Ascending aorta (tissue), 2 donors: ENCODE measurements at places on chromosomes 5 and 9. TPM values are rescaled to one million over a fixed set of nuclear protein-coding genes. Genes with fewer than 3 reads are reported as not detected.

DNA sequence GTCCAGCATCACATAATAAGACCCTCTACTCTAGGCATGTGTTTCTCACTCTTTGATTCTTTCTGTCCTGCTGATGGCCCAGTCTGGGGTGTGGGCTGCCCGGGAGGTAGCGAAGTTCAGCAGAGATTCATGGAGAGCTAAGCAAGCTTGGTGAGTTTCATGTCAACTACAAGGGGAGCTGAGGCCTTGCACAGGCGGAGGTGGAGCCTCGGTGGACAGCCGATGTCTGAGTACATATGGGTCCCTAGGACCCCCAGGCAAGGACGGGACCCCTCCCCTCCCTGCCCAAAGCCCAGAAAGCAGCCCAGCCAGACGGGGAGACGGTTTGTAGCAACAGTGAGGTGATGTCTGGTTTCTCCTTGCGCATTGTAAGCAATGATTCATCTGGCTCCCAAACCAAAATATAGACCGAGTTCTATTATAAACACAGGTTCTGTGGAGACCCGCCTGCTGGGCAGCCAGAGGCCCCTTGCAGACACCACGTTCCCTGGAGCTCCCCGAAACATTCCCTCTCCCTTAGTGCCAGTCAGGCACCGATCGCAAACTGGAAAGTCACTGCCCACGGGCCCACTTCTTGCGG is 45.5 kb downstream of the COL27A1 start:
- H3K4me1 ChIP-seq, result peaks cover 17% of the 10 kb centered on the region

DNA sequence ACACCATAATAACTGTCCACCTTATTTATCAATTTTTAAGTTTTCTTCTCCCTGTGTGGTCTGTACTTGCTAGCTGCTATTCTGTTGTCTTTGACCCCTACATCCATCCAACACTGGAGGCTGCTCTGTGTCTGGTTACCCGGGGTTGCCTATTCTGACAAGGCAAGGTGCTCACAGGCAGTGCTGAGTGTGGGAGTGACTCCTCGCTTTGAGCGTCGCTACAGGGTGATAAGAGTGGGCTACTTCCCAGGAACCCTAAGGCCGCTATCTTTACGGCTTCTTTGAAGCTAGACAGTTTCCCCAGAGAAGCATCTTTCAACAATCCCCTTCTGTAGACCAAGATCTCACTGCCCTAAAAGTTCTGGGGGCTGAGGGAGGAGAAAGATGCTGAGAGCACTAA is 35.3 kb downstream of the NSUN2 start:
- peaks cover 22% of the 10 kb centered on the region for H3K36me3 ChIP-seq
- DNase-seq, result no peak
- no peak overlapping the region for H3K4me3 ChIP-seq
- peak overlapping the region; percentile 69 for H3K27ac ChIP-seq
- no peaks in the 10 kb centered on the region for H3K27me3 ChIP-seq

- peaks cover 17% of the 10 kb centered on the region for H3K4me1 ChIP-seq
- DNase-seq, result no peak
- peak overlapping the region; percentile 87 for H3K27ac ChIP-seq
These were observed 24.2 kb downstream of the C9orf50 start for GRCh38 chr9:129596541-129597331.

GRCh38 chr5:141465351-141465750 is 10.4 kb upstream of the PCDHGC3 start:
- H3K4me1 ChIP-seq, result no peaks in the 10 kb centered on the region
- no peaks in the 10 kb centered on the region for H3K36me3 ChIP-seq
- H3K27me3 ChIP-seq, result no peaks in the 10 kb centered on the region

DNA sequence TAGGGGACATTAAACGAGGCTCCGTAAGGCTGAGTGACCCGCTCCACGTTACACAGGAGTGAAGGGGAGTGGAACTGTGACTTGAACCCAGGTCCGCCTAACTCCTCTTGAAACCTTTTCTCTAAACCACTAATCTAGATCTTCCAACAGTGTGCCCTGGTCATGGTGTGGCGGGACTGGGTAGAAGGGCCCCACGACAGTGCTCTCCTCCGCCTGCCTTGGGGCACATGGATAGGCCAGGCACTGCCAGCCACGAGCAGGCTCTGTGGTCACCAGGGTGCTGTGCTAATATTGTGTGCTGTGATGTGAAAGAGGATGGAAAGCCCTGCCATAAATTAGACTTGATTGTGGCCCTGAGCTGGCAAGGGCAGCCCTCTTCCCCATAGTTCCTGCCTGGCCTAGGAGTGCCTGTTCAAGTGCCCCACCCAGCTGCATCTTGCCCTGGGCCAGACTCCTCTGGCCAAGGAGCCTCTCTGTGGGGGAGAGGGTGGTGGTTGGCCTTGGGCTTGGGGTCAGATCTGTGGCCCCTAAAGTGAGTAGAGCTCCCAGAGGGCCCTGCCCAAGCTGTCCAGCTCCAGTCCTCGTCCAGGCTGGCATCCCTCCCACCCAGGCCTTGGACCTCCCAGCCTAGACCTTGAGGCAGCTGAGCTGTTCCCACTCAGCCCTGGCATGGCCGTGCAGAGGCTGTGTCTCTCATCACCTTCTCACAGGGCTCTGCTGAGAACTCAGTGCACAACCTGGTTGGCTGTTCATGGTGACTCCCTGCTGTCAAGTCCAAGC is 67.8 kb upstream of the TBC1D2 start:
- no peaks in the 10 kb centered on the region for H3K4me1 ChIP-seq
- peak; percentile 53 for DNase-seq
- H3K27ac ChIP-seq, result no peak overlapping the region
- H3K36me3 ChIP-seq, result no peaks in the 10 kb centered on the region
- no peaks in the 10 kb centered on the region for H3K27me3 ChIP-seq

- no peak for DNase-seq
- no peak overlapping the region for H3K4me3 ChIP-seq
- no peak overlapping the region for H3K27ac ChIP-seq
- no peaks in the 10 kb centered on the region for H3K27me3 ChIP-seq
These were observed 9.3 kb upstream of the WWC1 start for GRCh38 chr5:168282120-168282519.

DNA sequence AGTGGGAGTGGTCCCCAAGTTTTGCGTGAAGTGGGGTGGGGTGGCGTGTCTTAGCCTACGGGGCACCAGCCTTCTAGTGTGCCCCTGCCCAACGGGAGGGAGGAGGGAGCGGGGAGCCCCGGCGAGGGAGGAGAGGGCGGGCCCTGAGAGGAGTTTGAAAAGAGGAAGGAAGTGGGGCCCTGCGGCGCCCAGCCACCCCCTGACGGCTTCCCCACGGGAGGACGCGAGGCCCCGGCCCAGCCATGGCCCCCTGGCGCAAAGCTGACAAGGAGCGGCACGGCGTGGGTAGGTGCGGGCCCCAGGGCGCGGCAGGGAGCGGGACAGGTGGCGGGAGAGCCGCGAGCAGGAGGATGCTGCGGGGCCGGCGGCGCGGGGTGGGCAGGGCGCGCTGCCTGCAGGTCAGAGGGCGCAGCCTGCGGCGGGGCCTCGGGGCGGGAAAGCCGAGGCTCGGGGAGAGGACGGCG is at the start of gene DOCK2:
Gene DOCK2 (plus strand): TSS at position 191 of the 464 bp plus-strand sequence. CDS start 52 bp downstream, at position 243.
- H3K4me1 ChIP-seq, result no peaks in the 10 kb centered on the region
- peak within 1 kb of the TSS; percentile 46 for H3K4me3 ChIP-seq
- DNase-seq, result peak; percentile 72
- H3K27ac ChIP-seq, result peak within 1 kb of the TSS; percentile 55

DNA sequence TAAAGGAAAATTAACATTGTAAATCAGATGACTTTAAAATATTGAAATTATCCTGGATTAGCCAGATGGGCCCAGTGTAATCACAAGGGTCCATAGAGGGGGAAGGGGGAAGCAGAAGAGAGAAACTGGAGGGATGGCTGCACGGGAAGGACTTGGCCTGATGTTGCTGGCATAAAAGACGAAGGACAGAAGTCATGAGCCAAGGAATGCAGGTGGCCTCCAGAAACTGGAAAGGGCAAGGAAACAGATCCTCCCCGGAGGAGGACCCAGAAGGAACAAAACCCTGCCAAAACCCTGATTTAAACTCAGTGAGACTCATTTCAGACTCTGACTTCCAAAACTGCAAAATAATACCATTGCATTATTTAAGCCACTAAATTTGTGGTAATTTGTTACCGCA is 100.2 kb downstream of the ADAMTS2 start:
- no peaks in the 10 kb centered on the region for H3K27me3 ChIP-seq
- no peak overlapping the region for H3K4me3 ChIP-seq
- no peak overlapping the region for H3K27ac ChIP-seq
- no peak for DNase-seq

DNA sequence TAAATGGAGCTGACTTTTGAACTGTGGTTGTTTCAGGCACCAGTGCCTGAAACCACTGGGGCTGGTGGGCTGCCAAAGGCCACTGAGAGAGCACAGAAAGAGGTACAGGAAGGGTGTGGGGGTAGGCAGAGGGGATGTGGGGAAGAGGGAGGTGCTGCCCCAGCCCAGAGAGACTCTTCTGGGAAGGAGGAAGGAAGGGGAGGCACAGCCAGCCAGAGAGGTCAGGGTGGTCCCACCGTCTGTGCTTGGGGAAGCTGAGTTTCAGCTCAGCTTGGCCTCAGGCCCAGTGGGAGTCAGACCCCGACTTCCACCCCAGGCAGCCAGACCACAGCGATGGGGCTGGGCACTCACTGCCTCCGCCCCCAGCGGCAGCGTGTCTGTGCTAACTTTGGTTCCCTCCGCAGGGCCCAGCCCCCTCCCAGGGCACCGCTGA is 8.6 kb upstream of the PHYKPL start:
- H3K4me3 ChIP-seq, result no peak overlapping the region
- no peaks in the 10 kb centered on the region for H3K36me3 ChIP-seq
- peak overlapping the region; percentile 40 for H3K27ac ChIP-seq
- no peaks in the 10 kb centered on the region for H3K4me1 ChIP-seq
- DNase-seq, result no peak

GRCh38 chr9:124146031-124146561 is 111.7 kb upstream of the NEK6 start:
- no peaks in the 10 kb centered on the region for H3K4me1 ChIP-seq
- no peaks in the 10 kb centered on the region for H3K36me3 ChIP-seq
- DNase-seq, result no peak
- H3K27me3 ChIP-seq, result no peaks in the 10 kb centered on the region

DNA sequence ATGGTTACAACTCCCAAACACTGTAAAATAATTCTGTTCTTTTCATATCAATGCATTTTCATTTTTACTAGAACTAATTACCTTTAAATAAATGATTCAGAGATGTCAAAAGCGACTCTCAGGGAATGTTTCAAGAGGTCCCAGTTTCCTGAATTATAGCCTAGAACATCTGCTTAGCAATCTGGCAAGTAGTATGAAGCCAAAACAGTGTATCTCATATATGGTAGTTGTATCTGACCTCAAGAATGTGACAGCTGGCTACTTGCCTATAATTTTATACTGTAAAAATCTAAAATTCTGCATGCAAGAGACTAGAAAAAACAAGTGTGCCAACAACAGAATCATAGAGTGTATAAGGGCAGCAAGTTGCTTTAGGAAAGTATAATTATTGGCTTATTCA is 187.7 kb upstream of the POU5F2 start:
- no peaks in the 10 kb centered on the region for H3K36me3 ChIP-seq
- H3K4me1 ChIP-seq, result no peaks in the 10 kb centered on the region
- DNase-seq, result no peak
- H3K27me3 ChIP-seq, result no peaks in the 10 kb centered on the region
- H3K27ac ChIP-seq, result no peak overlapping the region
- H3K4me3 ChIP-seq, result no peak overlapping the region

DNA sequence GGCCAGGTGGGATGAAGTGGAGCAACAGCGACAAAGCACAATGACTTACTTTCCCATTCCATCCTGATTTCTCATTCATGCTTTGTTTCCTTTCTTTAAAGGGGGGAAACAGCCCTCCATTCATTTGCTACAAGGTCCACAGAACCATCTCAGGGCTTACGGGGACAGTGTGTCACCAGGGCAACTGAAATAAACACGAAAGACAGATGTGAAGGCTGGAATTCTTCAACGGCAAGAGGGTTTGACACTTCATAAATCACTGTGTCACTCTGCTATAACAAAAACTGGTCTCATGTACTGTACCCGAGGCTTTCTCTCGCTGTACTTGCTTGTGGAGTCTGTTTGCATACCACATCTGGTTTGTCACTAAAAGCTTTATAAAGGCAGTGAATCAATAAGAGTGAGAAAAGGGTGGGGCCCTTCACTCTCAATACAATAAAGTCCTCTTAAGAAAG is 150.8 kb downstream of the EFNA5 start:
- H3K27ac ChIP-seq, result no peak overlapping the region
- no peaks in the 10 kb centered on the region for H3K27me3 ChIP-seq
- H3K36me3 ChIP-seq, result no peaks in the 10 kb centered on the region
- no peak overlapping the region for H3K4me3 ChIP-seq
- H3K4me1 ChIP-seq, result no peaks in the 10 kb centered on the region

GRCh38 chr5:107296572-107296971 is 374.2 kb downstream of the EFNA5 start:
- no peaks in the 10 kb centered on the region for H3K4me1 ChIP-seq
- no peak for DNase-seq
- H3K4me3 ChIP-seq, result no peak overlapping the region
- H3K27ac ChIP-seq, result no peak overlapping the region
- no peaks in the 10 kb centered on the region for H3K36me3 ChIP-seq

DNA sequence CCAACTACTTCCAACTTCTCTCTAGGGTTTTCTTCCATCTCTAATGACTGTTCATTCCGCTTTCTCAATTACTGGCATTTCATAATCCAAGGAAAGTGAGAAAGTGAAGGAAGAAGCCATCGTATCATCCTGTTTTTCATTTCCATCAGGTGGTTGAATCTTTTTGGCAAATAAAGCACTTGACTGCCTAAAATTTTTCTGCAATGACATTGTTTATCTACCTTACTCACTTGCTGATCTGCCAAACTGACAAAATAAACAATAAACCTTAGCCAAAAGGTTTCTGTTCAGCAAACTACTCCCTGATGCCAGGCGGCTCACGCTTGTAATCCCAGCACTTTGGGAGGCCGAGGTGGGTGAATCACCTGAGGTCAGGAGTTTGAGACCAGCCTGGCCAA is 18.4 kb downstream of the FNBP1 start:
- H3K36me3 ChIP-seq, result no peaks in the 10 kb centered on the region
- peaks cover 65% of the 10 kb centered on the region for H3K4me1 ChIP-seq
- DNase-seq, result no peak
- H3K4me3 ChIP-seq, result no peak overlapping the region
- H3K27me3 ChIP-seq, result no peaks in the 10 kb centered on the region
- peak overlapping the region; percentile 75 for H3K27ac ChIP-seq

DNA sequence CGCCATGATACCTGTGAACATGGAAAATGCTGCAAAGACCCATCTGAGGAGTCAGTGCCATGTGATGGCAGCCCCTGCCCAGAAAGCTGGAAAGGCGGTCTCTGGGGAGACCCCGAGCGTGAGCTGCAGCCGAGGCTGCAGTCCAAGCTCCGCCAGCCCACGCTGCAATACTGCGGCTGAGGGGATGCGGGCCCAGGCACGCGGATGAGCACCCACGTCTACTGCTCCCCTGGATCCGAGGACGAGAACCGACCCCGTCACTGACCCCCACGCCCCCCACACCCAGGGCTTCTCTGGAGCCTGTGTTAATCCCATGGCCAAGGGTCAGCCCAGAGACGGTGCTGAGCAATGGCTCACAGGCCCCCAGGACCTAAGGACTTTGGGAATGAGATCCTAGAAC is 32.4 kb downstream of the SLC12A7 start:
- peaks cover 56% of the 10 kb centered on the region for H3K36me3 ChIP-seq
- H3K4me1 ChIP-seq, result no peaks in the 10 kb centered on the region
- no peaks in the 10 kb centered on the region for H3K27me3 ChIP-seq
- no peak for DNase-seq
- H3K4me3 ChIP-seq, result no peak overlapping the region

GRCh38 chr5:73515232-73515631 is 17.0 kb downstream of the BTF3 start:
- H3K27ac ChIP-seq, result no peak overlapping the region
- H3K27me3 ChIP-seq, result no peaks in the 10 kb centered on the region
- H3K4me3 ChIP-seq, result no peak overlapping the region
- no peaks in the 10 kb centered on the region for H3K36me3 ChIP-seq
- no peak for DNase-seq

AKNA gene
- 87.9 TPM for total RNA-seq

SPINK13 gene
- total RNA-seq, result not detected

SLC23A1 gene
- total RNA-seq, result not detected

ORM1 gene
- 53.3 TPM for total RNA-seq

KIF12 gene
- not detected for total RNA-seq

IL9 gene
- not detected for total RNA-seq

KCNIP1 gene
- not detected for total RNA-seq
